Urothelium cell line (cell line): ENCODE measurements at places on chromosomes 3 and 15.

DNA sequence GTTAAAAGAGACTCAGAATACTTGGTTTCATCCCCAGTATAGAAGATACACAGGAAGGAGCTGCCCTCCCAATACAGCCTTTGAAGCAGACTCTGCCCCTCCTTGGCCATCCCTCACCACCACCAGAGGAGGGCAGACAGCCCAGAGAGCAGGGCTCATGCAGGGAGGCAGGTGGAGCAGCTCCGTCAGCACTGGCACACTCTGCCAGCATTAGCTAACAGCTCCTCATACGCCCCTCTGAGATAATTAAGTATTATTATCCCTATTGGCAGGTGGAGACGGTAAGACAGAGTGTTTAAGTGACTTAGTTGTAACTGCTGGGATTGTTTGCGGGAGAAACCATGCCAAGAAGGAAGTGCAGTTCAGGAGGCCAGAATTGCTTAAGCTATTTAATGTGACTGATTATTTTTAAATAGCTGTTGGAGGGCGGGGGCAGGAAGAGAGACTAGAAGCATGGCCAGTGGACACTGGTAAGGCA is 434.0 kb downstream of the EPHB1 start:
- DNase-seq, result no peak

- DNase-seq, result no peak
These were observed 159.4 kb downstream of the SLCO3A1 start for GRCh38 chr15:92012881-92013280.

GRCh38 chr3:155370198-155370597 is 76.7 kb upstream of the STRIT1 start:
- no peak for DNase-seq

DNA sequence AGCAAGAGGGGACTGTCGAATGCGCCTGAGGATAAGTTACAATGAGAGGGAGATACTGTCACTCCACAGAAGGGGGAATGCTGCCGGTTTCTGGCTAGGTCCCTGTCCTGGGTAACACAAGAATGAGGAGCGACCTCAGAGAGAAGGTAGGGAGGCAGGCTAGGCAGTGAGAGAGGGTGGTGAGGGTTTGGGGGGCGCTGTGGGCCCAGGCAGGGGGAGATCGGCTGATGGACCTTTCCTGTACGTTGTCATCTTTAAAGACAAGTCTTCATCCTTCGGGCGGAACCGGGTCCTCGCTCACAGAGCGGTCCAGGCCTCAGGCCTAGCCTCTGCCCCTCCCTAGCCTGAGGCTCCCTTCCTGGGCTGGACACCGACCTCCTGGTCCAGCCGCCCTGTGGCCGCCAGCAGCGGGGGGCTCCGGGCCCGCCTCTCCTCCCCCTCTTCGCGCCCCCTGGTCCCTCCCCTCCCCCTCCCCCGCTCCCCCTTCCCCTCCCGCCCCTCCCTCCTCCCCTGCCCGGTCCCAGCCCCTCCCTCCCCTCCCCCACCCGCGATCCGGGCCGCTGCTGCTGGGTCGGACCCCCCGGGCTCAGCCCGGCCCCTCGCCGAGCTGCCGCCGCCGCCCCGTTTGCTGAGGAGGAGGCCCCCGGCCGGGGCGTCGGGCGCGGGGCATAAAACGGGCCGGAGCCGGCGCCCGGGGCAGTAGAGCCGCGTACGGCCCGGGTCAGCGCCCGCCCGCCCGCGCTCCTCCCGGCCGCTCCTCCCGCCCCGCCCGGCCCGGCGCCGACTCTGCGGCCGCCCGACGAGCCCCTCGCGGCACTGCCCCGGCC is at the start of gene CHRD:
TSS of gene CHRD (plus strand) at position 697 of the 827 bp plus-strand sequence. CDS start 265 bp downstream, outside the sequence.
- DNase-seq, result no peak

DNA sequence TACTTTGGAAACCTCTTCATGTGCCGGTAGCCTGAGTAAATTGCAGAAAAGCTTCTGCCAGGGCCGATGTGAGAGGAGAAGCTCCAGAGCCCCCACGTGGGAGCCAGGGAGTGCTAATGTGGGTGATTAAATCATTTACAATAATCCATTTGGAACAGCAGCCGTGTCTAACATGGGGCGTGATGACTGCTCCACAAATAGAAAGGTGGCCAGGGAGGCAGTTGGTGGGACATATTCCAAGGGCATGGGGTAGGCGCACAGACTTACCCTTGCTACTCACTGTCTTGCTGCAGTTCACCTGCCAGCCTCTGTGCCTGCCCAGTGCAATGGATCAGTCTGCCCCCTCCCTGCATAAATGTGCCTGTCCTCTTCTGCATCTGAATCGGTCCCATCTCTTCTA is 39.3 kb upstream of the INSYN1 start:
- no peak for DNase-seq
